ENCODE measurements at places on chromosomes 11 and 22. TPM values are rescaled to one million over a fixed set of nuclear protein-coding genes. Genes with fewer than 3 reads are reported as not detected.

- H3K36me3 ChIP-seq: no peaks in the 10 kb centered on the region
- no peak for DNase-seq
- no peaks in the 10 kb centered on the region for H3K4me1 ChIP-seq
- H3K27me3 ChIP-seq: no peaks in the 10 kb centered on the region
- H3K27ac ChIP-seq: no peak overlapping the region
Observed at GRCh38 chr11:92246630-92247029, 22.0 kb downstream of the FAT3 start.

DNA sequence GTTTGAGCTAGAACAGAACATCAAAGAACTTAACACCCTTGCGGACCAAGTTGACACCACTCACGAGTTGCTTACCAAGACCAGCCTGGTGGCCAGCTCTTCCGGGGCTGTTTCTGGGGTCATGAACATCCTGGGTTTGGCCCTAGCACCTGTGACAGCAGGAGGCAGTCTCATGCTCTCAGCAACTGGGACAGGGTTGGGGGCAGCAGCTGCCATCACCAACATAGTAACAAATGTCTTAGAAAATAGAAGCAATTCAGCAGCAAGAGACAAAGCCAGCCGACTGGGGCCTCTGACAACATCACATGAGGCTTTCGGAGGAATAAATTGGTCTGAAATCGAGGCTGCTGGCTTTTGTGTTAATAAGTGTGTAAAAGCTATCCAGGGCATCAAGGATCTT lies 8.7 kb downstream of the APOL5 start:
- H3K27me3 ChIP-seq: no peaks in the 10 kb centered on the region
- DNase-seq: no peak
- no peaks in the 10 kb centered on the region for H3K4me1 ChIP-seq
- no peaks in the 10 kb centered on the region for H3K36me3 ChIP-seq
- H3K4me3 ChIP-seq: no peak overlapping the region

DNA sequence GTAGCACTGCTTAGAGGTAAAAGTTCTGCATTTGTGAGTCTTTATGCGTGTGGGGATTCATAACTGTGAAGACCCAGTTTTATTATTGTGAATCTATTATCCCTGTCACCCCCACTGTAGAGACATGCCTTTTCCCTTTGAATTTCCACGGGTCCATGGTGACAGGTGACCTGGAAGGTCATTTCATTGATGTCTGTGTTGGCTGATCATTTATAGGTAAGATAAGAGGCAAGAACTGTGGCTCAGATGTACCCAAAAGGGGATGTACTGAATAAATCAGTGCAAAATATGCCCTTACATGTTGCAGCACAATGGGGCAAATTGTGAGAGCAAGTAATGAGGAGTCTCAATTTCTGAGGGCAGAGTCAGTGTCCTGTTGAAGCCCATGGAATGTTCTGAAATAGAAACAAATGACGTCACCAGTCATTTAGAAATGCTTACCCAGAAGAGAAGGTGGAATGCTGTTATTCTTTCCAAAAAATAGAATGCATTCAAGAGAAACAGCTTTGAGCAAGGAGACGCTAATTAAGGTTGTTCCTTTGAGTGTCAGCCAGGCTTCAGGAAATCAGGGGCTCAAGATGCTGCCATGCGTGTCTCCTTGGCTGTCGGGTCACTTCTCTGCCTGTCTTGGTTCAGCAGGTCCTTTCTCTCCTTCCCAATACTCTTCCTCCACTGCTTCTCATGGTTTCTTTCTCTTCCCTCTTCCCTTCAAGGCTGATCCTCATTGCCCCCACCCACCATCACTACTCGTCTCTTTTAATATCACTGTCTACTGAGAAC lies 118.7 kb upstream of the E2F8 start:
- H3K4me1 ChIP-seq: no peaks in the 10 kb centered on the region
- DNase-seq: no peak
- no peak overlapping the region for H3K27ac ChIP-seq
- H3K36me3 ChIP-seq: no peaks in the 10 kb centered on the region
- H3K4me3 ChIP-seq: no peak overlapping the region
- peaks cover 18% of the 10 kb centered on the region for H3K27me3 ChIP-seq

GRCh38 chr11:105786741-105787140 lies 176.9 kb downstream of the GRIA4 start:
- no peaks in the 10 kb centered on the region for H3K36me3 ChIP-seq
- H3K4me3 ChIP-seq: no peak overlapping the region
- H3K4me1 ChIP-seq: no peaks in the 10 kb centered on the region
- H3K27me3 ChIP-seq: no peaks in the 10 kb centered on the region
- DNase-seq: no peak

KRTAP5-9 gene
- total RNA-seq: not detected

Data from activated CD4-positive, alpha-beta memory T cell treated with anti-CD3 and anti-CD28 coated beads, Interleukin-2, amount 10 ng/mL, durations not matched to agents 7 days and 5 days (primary cell).